ENCODE measurements at places on chromosomes 13 and 19.

GRCh38 chr19:3374369-3375112, 8.2 kb downstream of the NFIC start:
- H3K4me1 ChIP-seq, result peaks cover 15% of the 10 kb centered on the region
- peak overlapping the region; percentile 100 for H3K27ac ChIP-seq
- peak; percentile 66 for DNase-seq
- no peaks in the 10 kb centered on the region for H3K27me3 ChIP-seq
- H3K4me3 ChIP-seq, result peak overlapping the region; percentile 36

DNA sequence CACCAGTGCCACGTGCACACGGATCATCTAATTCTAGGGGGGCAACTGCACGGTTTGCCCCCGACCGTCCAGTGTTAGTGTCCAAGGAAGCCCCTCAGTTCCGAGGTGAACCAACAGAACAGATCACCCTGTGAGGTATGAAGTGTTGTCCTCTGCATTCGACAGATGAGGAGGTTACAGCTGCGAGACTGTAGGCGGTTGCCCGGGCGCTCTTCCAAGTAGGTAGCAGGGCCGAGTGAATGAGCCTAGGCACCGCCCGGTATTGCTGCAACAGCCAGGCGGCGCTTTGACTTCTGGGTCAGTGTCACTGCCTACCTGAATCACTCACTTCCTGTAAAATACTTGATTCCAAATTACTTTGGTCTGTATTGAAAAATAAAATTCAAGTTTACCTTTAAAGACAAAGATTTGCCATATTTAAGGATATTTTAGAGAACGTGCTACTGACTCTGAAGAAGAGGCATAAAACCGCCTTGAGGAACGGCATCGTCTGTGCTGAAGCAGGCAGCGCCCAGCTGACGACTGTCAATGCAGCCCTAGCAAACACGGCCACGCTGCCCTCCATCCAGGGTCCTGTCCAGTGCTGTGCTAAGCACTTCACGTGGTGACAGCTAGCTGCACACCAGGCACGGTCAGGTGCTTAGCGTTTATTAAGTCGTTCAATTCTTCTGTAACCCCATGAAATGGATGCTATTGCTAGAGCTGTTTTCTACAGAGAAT, 19.3 kb upstream of the RASA3 start:
- H3K36me3 ChIP-seq, result no peaks in the 10 kb centered on the region
- H3K4me1 ChIP-seq, result no peaks in the 10 kb centered on the region
- H3K27me3 ChIP-seq, result no peaks in the 10 kb centered on the region
- DNase-seq, result no peak
- no peak overlapping the region for H3K27ac ChIP-seq

DNA sequence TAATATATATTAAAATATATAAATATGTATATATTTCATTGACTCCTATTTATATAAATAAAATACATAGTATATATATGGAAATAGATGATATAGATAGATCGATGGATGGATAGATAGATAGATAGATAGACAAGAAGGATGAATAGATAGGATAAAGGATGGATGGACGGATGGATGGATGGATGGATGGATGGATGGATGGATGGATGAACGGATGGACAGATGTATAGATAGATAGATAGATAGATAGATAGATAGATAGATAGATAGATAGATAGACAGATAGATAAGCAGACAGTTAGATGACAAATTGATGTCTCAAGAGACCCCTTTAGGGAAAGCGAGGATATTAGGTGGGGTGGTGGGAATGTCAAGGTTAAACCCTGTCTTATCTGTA, 15.1 kb downstream of the CYP4F11 start:
- H3K36me3 ChIP-seq, result no peaks in the 10 kb centered on the region
- no peaks in the 10 kb centered on the region for H3K4me1 ChIP-seq
- no peak overlapping the region for H3K4me3 ChIP-seq
- H3K27me3 ChIP-seq, result no peaks in the 10 kb centered on the region
- DNase-seq, result no peak

- DNase-seq, result no peak
- no peak overlapping the region for H3K27ac ChIP-seq
- no peaks in the 10 kb centered on the region for H3K4me1 ChIP-seq
- H3K4me3 ChIP-seq, result no peak overlapping the region
- no peaks in the 10 kb centered on the region for H3K36me3 ChIP-seq
Observed at GRCh38 chr13:75055296-75055695, 426.7 kb downstream of the TBC1D4 start.

DNA sequence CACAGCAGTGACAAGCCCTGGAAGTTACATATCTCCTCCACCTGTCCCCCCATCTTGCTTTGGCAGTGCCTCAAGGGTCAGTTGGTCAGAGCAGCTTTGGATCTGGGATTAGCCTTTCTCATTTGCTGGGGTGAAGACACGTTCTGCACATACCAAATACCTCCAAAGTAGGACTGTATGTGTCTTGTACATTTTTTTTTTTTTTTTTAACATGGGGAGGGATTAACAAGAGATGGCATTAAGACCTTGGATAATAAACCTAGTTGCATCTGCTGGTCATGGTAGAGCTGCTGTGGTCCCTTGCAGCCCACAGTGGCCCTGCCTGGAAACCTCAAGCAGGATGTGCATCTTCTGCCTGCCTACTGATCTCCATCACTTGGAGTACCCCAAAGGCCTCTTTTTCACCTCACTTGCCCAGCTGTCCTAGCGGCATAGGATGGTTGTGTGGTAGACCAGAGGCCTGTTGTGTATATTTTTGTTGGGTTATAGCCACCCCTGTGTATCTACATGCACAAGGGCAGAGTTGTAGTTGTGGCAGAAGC, 2.5 kb downstream of the RPS19 start:
- peaks cover 62% of the 10 kb centered on the region for H3K4me1 ChIP-seq
- H3K27ac ChIP-seq, result no peak overlapping the region
- H3K4me3 ChIP-seq, result no peak overlapping the region
- no peak for DNase-seq
- no peaks in the 10 kb centered on the region for H3K36me3 ChIP-seq
